RCC 7860 (cell line): ENCODE measurements at places on chromosomes 6 and 20.

DNA sequence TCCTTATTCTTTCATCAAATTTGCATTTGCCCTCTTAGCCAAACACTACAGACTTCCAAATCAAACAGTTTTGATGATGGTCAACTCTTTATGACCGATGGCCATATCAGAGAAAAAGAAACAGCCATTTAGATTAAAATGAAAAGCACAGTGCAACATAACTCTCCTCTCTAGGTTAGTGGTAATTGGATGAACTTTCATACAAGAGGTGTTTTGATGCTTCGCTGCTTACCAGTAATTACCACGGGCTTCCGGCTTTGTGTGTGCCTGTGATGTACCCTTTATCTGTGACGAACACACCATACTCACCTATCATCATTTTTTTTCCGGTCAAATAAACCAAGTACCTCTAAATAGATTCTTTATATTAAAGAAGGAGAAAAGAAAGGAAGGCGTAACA lies 181.8 kb downstream of the FOXA2 start:
- DNase-seq: no peak

- DNase-seq: no peak
These were observed 35.1 kb upstream of the TSPYL1 start for GRCh38 chr6:116314878-116315277.

DNA sequence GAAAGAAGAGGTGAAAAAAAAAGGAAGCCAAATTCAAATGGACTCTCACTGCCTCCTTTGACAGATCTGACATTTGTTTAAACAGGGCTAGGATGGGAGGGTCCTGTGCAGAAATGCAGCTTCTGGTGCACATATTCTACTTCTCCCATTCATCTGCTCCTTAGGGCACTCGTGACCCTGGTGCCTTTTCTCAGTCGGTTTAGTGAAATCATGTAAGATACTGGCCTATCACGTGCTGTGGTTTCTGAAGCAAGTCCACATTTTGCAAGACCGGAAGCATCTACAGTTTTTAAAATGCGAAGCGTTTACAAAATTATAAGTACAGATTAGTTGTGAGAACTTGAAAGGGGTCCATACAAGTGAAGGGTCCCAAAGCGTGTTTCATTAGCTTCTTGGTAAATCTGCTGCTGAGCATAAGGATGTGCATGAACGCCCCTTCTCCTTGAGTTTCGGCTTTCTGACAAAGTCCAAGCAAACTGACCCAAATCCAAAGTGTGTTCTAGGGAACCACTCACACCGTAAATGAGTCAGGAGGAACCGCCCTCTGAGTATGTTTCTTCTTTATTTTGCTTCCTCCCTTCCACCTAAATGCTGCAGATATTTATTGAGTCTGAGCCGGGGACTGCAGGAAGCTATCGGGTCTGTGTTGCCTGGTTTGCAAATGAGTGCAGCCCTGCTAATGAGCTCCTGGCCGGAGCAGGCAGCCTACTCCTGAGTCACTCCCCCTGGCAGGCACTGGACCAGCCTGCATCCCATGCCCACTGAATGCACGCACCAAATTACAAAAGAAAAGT lies 323.8 kb upstream of the JARID2 start:
- DNase-seq: no peak

DNA sequence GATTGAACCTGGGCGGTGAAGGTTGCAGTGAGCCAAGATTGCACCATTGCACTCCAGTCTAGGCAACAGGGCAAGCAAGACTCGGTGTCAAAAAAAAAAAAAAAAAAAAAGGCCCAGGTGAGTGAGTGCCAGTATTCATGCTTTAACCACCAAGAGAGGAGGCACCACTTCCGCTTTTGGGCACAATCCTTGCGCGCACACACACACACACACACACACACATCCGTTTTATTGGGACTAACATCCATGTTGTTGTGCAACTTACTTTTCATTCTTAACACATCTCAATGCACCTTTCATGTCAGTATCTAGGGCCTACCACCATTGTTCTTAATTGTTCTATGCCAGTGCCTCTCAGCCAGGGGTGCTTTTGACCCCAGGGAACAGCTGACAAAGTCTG lies 263.0 kb downstream of the CDC5L start:
- DNase-seq: no peak

DNA sequence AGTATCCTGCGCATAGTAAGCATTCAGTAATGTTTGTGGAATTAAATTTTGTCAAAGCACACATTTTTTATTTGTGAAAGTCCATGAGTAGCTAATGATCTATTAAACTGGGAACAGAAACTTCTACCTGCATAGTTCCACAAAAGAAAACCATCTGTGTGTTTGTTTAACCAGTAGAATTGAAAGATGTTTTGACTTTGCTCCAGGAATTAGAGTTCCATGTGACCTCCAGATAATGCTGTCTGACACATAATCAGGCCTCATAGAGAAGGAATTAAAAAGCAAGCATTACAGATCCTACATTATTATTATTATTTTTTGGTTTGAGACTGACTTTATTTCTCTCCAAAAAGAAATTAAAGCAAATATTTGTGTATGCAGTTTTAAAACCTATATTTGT lies 126.5 kb downstream of the PACRG start:
- DNase-seq: no peak

GRCh38 chr6:40295251-40295950 lies 291.8 kb downstream of the LRFN2 start:
- DNase-seq: peak; percentile 11

GRCh38 chr6:12950976-12951375 lies 234.4 kb downstream of the PHACTR1 start:
- DNase-seq: no peak

- no peak for DNase-seq
These were observed 121.2 kb downstream of the GFRAL start for GRCh38 chr6:55448451-55448850.

DNA sequence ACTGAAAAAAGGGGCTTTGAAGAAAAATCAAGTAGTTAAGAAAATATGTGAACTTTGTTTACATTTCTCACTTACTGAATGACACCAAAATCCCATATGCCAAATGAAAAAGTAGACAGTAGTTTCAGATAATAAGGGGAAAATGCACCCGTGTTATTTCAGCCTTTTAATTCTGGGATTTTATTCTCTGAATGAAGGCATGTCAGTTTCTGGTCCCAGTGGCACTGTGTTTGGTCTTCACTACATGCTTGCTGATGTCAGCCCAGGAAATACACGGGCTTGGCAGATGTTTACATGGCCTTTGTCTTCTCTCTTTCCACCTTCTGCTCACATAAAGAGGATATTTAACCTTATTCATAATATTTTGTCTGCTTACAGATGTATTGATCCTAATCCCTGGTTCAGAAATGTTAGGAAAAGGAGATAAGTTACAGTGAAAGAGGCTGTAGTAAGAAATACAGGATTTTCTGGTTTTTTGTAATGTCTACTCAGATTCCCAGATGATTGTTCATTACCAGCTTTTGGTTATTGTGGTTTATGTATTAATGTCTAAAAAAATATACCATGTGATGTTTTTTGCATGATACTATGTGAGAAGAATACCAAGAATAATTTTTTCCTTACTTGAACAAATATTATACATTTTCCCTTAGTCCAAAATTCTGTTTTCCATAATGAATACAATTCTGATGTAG lies 27.7 kb downstream of the DSE start:
- DNase-seq: no peak

DNA sequence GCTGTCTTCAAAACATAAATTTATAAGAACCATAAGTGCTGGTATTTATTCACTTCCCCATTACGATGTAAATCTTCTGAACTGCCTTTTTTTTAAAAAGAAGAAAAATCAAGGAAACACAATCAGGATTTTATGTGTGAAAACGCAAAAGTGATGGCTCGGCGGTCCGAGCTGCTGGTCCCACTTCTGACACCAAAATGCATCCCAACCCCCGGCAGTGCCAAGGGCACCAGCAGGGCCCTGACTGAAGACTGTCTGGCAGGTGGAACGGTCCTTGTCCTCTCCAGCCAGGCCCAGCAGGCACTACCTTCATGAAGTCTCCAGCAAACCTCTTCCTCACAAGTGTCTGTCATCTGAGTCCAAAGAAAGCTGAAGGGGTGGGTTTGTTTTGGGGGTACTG lies 41.2 kb downstream of the TBC1D7 start:
- no peak for DNase-seq

DNA sequence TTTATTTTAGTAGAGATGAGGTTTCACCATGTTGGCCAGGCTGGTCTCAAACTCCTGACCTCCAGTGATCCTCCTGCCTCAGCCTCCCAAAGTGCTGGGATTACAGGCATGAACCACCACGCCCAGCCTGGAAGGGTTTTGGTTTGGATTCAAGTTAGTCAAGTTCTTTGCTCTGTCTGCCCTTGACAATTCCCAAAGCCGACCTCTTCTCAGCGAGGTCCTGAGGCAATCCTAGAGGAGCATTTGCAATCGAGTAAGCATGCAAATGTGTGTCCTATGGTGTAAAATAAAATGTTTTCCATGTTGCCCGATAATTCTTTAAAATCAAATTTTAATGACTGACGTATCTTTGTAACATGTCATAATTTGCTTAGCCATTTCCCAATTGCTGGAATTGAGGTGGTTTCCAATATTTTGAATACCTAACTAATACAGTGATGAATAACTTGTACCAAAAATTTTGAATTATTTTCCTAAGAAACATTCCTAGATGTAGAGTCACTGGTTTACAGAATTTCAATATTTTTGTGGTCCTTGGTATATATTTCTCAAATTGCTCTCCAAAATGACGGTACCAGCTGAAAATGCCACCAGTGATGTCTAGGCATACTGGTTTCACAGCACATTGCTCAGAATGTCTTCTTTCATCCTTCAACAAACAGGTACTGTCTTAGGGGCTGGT lies 38.7 kb downstream of the GTF2H5 start:
- no peak for DNase-seq

DNA sequence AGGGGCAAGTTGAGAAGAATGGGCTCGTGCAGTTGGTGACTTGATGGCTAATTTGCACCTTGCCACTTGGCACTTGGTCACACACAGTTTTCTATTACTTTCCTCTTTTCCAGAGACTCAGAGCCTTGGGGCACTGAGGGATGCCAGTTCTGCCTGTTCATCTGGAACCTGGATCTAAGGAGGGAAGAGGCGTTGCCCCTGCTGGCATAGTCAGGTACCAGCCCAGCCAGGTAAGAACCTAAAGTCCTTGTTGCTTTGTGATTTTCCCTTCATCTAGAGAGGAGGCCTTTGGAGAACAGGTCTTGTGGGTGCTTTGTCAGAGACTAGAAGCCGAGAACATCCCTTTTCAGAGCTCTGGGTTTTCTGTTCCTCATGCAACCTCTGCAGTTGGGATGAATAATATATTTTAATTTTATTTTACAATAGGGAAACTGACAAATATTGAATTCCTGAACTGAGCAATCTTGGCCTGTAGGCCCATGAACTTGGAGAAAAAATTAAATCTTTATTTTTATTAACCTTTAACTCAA lies 11.4 kb downstream of the SYTL3 start:
- DNase-seq: no peak

DNA sequence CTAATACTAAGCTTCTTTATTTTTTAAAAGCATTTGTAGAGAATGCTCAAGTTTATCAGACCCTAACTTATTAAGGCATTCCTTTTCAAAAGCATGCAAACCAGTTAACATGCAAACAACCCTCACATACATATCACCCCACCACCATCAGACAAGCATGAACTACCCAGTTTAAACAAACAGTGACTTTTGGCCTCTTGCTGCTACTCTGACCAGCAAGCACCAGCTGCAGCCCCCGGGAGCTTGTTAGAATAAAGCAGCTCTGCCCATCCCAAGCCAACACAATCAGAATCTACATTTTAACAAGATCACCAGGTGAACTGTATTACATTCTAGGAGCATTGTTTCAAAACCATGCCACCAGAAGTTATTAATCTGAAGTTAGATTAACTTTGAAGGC lies 5.9 kb upstream of the NUP153 start:
- DNase-seq: no peak

DNA sequence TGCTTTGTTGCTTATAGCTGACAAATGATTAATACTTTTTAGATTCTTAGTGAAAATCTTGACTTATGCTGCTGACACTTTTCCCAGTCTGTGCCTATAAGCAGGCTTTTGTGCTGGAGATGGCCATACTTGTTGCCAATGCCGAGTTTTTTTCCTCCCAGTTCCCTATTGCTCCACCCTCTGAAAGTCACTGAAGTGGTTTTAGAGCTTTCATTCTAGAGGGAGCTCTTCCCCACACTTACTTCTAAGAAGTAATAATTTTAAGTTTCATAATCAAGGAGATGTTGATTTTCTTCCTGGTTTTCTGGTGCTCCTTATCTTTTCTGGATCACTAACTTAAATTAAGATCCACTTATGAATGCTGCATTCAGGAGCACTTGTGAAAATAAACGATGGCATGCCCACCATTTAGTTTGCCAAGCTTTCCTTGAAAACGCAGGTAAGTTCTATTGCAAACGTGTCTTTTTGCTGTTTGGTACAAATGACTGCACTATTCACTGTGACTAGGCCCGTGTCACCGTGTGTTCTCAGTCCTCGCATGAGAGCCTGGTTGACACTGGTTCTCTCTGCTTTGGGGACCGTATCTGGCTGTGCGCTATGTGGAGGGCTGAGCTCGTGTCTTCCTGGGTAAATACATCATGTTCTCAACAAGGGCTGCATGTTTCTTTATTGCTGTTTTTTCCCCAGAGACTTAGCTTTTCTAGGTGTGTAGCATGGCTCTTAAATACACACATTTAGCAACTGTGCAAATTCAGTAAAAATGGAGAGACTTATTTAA lies 50.2 kb downstream of the GFRA4 start:
- DNase-seq: no peak

DNA sequence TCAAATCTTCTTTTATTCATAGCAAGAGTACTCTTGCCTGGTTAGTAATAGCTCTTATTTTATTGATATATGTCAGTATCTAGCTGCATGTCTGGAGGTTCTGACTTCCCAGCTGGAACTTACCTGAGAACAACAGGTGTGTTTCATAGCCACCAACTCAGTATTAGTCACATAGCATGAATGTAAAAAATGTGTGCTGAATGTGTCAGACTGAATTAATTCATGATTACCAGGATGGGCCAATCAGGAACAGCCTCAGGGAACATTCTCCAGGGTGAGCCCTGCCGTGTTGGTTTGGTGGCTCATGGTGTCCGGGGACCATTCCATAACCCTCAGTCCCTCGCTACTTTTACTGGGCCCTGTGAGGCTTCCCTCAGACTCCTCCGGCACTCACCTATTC lies 99.7 kb downstream of the TULP4 start:
- peak; percentile 9 for DNase-seq

DNA sequence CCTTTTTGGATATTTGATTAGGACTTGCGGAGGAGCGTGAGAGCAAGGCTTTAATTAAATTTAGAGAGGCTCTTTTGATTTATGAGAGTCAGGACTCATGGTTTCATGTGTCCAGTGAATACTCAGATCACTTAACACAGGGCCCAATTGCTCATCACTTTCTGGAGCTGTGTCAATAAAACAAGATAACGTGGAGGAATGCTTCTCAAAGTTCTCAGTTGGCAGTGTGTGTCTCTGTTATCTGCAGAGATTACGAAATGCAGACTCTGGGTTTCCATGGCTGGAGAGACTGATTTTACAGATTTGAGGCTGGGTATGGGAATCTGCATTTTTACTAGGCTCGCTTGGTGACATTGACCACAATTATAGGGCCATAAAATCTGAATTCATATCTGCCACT lies 335.8 kb upstream of the FLRT3 start:
- DNase-seq: no peak

GRCh38 chr6:132365281-132365907 lies 35.9 kb downstream of the MOXD1 start:
- DNase-seq: no peak

GRCh38 chr20:45336530-45337366 lies 11.5 kb downstream of the SDC4 start:
- peak; percentile 96 for DNase-seq

- no peak for DNase-seq
These were observed 51.3 kb downstream of the PSMG4 start for GRCh38 chr6:3310051-3310448.
